Hematopoietic multipotent progenitor cell (in vitro differentiated cells): ENCODE measurements at places on chromosomes 7 and 10.
A peak's percentile ranks its signal among the peaks of the same experiment; 100 is the strongest.

DNA sequence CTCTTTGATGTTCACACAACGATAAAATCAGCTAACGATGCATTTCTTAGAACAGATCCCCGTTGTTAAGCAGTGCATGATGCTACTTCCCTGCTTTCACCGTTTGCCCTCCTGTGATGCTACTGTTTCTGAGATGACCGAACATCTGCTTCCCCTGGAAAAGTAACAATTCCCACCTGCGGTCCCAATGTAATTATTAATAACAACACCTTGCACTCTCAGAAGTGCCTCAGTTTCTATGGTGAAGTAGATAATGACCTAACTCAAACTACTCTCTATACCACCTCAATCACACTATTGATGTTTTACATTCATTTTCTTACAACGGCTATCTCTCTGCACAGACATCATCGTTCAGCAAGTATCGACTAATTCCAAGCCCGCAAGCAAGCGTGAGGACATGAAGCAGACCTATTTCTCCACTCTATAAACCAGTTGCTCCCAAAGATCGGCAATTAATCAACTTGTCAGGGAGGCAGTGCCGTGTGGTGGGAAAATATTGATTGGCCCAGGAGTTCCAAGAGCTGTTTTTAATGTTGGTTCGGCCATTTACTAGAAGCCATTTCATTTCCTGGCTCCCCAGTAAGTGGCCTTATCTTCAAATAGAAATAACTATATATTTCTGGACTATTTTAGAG is 42.7 kb downstream of the FAM107B start:
- no peak for DNase-seq

- DNase-seq, result no peak
These were observed 6.0 kb upstream of the PURB start for GRCh38 chr7:44891372-44891771.

GRCh38 chr7:2821161-2821841 is 22.8 kb downstream of the GNA12 start:
- DNase-seq, result no peak

GRCh38 chr7:2863461-2864066 is 19.5 kb upstream of the GNA12 start:
- peak; percentile 87 for DNase-seq

DNA sequence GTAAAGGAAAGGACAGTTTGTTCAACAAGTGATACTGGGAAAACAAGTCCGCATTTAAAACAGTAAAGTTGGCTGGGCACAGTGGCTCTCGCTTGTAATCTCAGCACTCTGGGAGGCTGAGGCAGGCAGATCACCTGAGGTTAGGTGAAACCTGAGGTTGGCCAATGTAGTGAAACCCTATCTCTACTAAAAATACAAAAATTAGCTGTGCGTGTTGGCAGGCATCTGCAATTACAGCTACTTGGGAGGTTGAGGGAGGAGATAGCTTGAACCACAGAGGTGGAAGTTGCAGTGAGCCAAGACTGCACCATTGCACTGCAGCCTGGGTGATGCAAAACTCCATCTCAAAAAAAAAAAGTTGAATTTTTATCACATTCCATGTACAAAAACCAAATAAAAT is 35.7 kb downstream of the ZNF92 start:
- no peak for DNase-seq

DNA sequence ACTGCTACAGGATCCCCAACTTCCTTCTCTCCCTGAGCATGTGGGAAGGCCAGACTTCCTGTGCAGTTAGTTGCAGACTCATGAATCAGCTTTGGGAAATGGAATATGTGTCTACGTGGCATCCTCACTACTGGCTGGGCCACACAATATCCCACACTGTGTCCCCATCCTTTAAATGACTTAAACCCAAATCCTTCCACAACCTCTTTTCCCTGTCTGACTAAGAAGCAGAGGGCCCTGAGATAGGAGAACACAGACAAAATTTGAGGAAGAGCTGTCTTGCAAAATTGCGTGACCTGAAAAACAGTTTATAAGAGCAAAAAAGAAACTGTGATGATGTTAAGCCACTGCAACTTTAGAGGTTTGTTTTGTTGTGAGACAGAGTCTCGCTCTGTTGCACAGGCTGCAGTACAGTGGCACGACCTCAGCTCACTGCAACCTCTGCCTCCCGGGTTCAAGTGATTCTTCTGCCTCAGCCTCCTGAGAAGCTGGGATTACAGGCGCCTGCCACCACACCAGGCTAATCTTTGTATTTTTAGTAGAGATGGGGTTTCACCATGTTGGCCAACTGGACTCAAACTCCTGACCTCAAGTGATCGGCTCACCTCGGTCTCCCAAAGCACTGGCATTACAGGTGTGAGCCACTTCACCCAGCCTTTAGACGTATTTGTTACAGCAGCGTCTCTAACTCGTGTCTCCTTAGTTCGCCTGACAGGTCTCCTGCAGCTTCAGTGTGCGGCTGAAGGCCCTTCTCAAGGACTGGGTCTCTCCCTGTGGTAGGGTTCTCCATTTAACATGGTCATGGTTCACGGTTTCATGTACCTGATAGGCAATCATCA is 46.9 kb upstream of the SFMBT2 start:
- no peak for DNase-seq

GRCh38 chr7:108452707-108453106 is 3.5 kb downstream of the NRCAM start:
- no peak for DNase-seq

DNA sequence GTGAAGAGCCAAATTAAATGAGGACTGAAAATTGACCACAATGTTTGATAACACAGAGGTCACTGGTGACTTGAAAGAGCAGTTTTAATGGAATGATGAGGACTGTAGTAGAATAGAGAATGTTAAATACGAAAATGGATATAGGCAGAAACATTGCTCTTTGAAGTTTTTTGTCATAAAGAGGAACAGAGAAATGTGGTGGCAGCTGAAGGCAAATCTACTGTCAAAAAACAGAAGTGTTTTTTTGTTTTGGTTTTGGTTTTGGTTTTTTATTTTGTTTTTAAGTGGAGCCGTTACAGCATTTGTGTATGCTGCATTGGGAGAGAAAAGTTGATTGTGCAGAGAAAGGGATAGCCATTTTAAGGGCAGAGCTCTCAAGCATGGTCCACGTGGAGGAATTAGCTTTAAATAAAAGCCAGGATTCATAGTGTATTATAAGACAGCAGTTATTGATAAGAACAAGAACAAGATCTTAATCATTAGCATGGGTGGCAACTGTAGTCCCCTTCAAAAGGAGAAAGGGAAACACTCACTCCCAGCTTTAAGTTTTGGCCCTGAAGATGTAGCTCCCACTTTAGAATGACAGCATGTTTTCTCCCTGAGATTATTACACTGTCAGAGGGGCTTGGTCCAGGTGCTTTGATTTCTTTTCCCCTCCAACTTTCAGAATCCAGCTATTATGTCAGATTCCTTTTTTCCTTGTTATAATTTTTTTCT is 156.7 kb upstream of the BET1 start:
- DNase-seq, result peak; percentile 46

DNA sequence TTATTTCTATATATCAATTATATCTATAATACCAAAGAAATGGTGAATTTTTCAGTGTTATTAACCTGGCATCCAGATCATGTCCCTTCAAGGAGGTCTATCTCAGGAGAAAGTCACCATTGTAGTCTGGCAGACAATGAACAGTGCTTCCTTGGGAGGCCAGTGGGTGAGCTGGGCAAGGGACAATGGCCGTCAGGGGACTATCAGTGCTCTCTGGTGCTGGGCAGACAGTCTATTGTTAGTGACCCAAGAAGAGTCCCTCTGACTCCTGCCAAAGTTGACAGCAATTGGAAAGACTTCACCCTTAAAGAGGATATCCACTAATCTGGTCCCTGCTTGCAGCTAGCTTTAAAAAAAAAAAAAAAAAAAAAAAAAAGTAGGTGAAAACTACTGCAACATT is 7.1 kb downstream of the JAZF1 start:
- DNase-seq, result no peak

- DNase-seq, result no peak
These were observed 156.5 kb upstream of the HDAC9 start for GRCh38 chr7:18338910-18339523.

- DNase-seq, result peak; percentile 5
These were observed 700 bp downstream of the GSAP start for GRCh38 chr7:77415476-77415822.

DNA sequence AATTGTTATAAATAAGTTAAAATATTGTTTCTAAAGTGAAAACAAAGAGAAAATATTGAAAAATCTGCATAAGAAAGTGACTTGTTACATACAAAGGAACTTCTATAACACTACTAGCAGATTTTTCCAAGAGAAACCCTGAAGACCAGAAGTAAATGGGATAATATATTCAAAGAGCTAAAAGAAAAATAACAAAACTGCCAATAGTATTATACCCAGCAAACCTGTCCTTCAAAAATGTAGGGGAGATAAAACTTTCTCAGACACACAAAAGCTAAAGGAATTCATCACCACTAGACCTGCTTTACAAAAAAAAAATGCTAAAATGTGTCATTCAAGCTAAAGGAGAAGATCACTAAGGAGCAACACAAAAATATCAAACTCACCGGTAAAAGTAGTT is 17.0 kb downstream of the CADPS2 start:
- DNase-seq, result no peak

DNA sequence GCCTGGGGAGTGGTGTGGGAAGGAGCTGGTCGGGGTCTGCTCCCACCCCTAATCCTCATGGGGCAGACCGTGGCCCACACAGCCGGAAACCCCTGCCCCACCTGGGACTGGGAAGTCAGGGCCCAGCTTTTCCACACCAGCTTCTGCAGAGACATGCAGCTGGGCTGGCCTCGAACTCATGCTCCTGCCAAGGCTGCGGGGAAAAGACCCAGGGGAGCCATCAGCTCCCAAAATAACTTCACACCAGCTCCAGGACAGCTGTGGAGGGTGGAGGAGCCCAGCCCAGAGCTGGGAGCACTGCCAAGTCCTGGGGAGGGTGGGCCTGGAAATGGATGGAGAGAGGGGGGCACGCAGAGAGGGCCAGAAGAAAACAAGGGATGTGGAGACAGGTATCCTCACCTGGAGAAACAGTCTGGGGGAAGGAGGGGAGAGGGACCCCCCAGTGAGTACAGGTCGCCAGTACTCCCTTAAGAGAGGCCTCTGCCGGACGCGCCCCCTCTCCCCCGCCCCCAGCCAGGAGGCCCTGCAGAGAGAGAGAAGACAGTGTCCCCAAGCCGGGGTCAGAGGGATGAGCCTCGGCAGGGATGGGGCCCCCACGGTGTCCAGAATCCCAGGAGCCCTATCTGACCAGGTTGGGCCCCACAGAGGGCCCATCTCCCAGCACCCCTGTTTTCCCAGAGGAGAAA is 11.5 kb upstream of the GRIFIN start:
- no peak for DNase-seq

- DNase-seq, result no peak
These were observed 79.2 kb downstream of the NRF1 start for GRCh38 chr7:129690701-129691100.

DNA sequence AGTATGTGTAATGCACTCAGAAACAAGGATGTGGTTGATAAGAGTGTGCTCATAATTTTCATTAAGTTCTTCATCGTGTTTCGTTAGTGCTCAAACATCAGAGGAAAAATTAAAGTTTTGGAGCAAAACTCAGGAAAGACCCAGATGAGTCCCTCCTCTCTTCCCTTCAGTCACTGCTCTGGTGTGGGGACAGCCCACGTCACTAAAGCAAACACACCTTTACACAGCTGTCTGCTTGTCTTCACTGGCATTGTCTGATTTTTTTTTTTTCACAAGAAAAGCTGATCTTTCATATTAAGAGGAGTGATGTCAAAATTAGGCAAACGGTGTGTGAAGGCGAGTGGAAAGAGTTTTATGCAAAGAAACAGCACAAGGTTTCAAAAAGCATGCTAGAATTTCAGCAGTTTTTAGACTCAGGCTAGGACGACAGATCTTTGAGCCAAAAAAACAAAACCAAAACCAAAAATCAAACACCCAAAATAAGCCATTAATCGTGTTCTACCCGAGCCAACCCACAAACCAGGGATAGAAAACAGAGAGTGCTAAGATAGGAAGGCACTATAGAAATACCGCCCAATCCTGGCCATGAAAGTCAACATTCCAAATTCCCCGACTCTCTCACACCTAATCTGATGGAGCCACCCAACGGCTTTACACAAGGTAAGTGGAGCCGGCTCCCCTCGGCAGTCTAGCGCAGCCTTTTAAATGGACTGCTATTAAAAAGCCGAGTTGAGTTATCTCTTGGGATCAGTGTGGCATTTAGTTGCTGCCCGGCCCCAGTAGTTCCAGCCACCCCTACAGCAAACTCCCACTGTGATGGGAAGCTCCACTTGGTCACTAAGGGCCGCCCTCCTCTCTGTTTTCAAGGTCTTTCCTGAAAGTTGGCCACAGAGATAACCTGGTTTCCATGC is 27.9 kb upstream of the GATA3 start:
- no peak for DNase-seq

DNA sequence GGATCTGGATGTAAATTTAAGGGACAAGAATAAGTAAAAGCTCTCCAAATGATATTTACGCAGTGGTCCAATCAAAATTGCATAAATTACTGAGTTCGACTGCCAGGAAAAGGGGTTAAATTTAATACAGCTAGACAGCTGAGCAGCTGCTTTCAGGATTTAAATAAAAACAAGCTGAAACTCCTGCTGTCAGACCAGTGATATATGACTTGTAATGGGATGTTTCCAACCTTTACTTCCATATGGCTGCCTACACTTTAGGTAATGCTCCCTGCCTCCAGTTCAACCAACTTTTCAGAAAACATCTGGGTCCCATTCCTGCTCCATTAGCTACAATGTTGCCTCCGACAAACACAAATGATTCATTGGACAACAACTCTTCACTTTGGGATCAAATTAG is 326.3 kb upstream of the DGKB start:
- DNase-seq, result no peak

GRCh38 chr10:54402576-54402975 is 398.5 kb downstream of the PCDH15 start:
- DNase-seq, result peak; percentile 6

DNA sequence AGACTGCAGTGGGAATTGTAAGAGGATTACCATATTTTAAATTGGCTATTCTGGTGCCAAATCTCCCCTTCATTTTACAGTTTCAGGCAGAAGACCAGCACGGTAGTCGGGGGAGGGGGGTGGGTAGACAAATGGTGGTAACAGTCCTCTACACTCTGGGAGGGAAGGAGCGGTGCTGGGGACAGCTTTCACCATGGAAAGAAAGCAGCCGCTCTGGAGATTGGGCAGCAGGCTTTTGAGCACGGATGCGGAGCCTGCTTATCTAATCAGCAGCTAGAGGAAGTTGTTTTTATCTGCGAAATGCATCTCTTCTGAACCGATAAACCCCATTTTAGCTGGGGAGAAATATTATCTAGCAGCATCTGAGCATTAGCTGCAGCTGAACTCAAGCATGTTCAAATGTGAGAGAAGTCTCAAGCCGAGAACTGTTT is 28.7 kb downstream of the IKZF1 start:
- DNase-seq, result peak; percentile 56
